ENCODE measurements at places on chromosomes 2 and 18.
A peak's percentile ranks its signal among the peaks of the same experiment; 100 is the strongest.

GRCh38 chr2:73252238-73253027, 18.3 kb downstream of the CCT7 start:
- no peak for DNase-seq

GRCh38 chr2:64003239-64003638, 16.0 kb downstream of the VPS54 start:
- DNase-seq = no peak

DNA sequence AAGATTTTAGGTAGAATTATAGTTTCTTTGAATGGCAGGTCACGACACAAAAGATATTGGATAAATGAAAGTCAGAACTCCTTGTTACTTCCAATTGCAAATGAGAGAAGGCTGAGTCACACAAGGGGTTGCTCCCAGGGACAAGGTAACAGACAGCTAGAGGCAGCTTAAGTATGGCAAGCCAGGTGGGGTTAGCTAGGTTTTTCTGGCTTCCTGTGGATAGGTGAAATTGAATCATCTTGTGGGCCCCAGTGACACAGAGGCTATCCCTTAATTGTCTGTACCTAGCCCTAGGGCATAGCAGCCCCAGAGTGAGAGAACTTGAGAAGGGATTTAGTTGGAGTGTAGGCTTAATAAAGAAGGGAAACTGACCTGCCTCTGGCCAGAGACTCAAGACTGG, 407.7 kb upstream of the SLC8A1 start:
- DNase-seq = no peak

- no peak for DNase-seq
Measured at GRCh38 chr2:24514820-24515219, 23.8 kb downstream of the NCOA1 start.

DNA sequence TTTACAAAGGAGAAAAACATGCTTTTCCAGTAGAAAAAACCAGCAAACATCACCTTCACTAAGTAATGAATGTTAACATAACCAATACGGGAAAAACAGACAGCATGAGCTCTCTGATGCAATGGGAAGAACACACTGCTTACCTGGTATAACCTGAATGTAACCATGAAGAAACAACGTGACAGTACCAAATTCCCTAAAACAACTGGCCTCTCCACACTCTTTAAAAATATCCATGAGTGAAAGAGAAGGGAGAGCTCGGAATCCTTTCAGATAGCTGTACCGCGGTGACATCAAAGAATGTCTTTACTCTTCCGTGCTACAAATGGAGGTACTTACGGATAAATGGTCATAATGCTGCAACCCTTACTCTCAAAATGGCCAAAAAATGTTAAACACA, 32.1 kb downstream of the SAP130 start:
- DNase-seq = no peak

DNA sequence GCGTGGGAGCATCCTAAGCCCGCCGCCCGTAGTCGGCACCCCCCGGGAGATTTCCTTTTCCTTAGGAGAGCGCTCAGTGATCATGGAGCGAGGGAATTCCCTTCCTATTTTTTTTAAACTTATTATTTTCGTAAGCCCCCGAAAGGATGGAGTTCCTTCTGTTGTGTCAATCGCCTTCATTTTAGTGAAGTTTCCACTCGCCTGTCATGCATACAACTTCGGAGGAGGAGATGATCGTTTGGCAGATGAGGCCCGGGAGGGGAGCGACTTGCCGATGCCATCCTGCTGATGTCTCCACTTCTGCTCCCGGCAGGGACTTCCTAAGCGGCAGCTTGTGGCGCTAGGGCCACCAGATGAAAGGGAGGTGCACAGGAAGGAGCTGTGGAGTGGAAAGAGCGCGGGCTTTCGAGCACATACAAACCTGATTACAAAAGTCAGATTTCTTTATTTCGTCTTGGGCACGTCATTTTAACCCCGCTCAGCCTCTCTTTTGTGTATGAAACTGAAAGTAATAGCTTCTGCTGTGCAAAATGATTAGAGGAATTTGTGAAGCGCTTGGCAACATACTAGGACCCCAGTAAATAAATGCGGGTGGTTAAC, at the start of gene ADGRF3:
TSS of gene ADGRF3 (minus strand) at position 336 of the 600 bp plus-strand sequence. CDS start 555 bp downstream, outside the sequence.
- DNase-seq = peak; percentile 67

DNA sequence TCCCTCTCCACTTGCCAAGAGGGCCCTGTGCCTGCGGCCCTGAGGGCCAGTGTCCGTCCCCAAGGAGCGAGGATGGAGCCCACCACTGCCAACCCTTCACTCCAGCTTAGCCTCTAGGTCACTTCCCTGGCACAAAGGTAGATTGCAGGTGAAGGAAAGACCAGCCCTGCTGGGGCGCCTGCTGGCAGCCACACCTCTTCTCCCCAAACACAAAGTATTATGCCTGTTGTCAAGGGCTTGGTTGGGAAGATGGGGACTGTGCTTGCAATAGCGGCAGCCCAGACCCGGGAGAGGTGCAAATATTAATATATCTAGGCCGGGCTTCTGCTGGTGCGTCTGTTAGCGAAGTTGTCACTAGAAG, 7.7 kb downstream of the KCNF1 start:
- DNase-seq = no peak

DNA sequence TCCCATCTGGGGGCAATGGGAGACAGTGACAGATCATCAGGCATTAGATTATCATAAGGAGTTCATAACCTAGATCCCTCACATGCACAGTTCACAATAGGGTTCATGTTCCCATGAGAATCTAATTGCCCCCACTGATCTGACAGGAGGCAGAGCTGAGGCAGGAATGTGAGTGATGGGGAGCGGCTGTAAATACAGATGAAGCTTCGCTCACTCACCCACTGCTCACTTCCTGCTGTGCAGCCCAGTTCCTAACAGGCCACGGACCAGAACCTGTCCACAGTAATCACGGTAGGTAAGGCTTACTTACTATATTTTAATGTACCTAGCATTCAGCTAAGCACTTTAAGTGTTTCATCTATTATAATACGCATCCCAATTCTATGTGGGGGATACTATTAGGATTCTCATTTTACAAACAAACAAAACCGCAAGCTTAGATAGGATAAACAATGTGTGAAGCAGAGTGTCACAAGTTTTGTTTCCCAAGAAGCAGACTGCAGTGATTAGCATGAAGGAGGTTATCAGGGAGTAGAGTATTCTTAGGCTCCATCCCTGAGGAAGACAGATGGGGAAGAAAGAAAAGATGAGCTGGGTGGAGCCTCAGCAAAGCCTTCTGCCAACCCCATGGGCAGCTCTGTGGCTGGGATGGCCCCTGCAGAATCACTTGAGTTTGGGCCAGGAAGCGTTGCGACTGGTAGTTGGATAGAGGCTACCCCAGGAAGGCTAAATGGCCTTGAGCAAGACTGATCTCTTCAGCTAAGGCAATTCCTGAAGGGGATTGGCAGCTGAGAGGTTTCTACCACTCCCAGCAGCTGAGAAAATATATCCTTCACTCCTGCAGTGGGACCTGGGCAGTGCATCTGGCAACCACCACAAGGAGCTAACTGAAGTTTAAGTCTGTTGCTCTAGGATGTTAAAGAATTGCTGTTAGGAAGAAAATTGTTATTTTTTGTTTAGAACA, 133.1 kb downstream of the MREG start:
- no peak for DNase-seq

GRCh38 chr2:10613263-10613662, 76.5 kb downstream of the NOL10 start:
- DNase-seq = no peak

- DNase-seq = no peak
Measured at GRCh38 chr2:230602562-230603230, 109.9 kb upstream of the CAB39 start.

DNA sequence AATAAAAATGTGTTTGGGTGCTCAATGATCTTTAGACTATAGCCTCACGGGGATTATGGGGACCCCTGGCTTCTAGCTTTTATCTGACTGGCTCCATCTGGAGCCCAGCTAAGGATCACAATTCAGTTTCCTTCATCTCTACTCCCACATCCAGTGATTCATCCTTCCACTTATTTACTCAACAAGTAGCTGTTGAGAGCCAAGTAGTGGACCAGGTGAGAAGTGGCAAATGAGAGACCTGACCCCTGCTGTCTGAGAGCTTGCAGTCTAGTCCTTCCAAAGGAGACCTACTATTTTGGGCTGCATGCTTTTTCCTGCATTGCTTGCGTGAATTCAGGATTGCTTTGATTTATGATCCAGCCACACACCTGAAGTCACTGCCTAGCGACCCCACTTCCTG, 10.7 kb upstream of the DSG3 start:
- DNase-seq = no peak

- no peak for DNase-seq
Measured at GRCh38 chr2:181241797-181242196, 215.4 kb upstream of the ITGA4 start.

- no peak for DNase-seq
Measured at GRCh38 chr2:173355132-173355865, 627 bp downstream of the CDCA7 start.

DNA sequence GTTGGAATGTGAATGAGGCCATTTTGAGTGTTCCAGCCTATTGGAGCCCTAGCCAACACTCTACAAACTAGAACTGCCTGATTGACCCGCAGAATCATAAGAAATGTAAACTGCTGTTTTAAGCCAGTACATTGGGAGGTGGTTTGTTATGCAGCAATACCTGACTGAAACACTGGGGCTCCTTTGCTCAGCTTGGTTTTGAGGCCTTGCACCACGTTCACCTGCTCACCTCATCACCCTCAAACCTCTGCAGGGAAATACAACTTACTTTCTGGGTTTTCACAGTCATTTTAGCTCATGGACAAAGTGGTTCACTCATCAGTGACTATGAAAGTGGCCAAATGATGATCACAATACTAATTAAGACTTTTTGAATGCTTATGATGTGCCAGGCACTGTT, 10.9 kb upstream of the DARS1 start:
- DNase-seq = no peak

GRCh38 chr2:9102861-9103662, 99.6 kb upstream of the MBOAT2 start:
- no peak for DNase-seq

All from putamen (tissue), 1 donor.